ENCODE measurements at places on chromosomes 16 and 17.

DNA sequence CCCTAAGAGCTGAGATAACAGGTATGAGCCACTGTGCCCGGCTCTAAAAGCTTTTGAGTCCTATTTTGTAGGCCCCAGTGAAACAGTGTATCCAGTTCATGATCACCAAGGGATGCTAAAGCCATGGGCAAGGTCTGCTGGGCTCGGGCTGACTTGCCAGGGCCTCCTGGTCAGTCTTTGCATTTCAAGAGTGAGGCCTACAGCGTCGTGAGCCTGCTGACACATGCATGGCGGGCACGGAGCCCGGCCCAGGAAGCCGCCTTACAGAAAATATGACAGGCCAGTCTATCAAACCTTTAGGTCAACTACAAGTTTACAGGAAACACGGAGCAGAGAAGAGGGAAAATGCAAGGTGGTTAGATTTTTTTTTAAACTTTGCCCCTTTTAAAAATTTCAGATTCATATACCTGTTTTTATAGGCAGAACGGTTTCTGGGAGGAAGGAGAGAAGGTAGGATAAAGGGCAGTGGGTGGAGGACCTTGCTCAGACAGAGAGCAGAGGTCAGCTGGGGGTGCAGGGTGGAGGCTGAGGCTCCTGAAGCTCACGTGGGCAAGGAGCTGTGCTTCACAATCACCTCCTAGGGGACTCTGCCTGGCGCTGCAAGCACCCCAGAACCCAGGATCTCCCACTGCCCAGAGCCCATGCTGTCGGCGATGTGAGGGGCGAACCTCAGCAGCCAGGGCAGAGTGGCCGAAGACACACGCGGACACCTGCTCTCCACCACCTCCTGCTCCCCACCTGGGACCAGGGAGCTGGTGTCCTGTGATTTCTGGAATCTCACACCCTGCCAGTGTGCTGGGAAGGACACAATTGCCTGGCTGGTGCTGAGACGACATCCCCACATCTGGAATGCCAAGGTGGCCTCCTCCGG lies 21.3 kb downstream of the C16orf95 start:
- no peak for DNase-seq

DNA sequence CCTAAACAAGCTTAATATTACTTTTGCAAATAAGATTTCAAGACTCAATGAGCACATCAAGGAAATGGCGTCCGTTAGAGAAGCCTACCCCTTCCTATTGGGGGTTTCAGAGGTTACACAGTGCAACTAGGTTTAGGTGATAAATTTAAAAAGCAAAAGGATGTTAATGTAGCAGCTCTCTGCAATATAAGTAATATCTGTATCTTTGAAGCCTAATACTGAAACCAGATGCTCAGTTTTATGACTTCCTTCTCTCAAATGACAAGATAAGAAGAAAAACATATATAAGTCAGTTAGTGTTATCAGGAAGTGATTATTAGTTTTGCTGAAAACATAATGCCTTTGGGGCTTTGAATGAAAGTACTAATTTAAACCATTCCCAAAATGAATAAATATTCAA lies 54.3 kb upstream of the MED13 start:
- DNase-seq: no peak

- DNase-seq: no peak
Observed at GRCh38 chr17:11269210-11269609, 28.2 kb downstream of the SHISA6 start.

- DNase-seq: peak; percentile 44
Observed at GRCh38 chr16:23504076-23504452, 6.2 kb downstream of the GGA2 start.

DNA sequence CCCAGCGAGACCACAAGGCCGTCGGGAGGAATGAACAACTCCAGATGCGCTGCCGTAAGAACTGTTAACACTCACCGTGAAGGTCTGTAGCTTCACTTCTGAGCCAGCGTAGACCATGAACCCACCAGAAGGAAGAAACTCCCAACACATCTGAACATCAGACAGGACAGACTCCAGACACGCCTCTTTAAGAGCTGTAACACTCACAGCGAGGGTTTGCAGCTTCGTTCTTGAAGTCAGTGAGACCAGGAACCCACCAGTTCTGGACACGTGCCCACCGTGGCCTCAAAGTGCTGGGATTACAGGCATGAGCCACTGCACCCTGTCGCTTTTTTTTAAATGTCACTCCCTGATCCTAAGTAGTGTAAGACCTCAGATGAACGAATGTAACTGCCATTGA lies 17.3 kb downstream of the KPNA2 start:
- DNase-seq: no peak

DNA sequence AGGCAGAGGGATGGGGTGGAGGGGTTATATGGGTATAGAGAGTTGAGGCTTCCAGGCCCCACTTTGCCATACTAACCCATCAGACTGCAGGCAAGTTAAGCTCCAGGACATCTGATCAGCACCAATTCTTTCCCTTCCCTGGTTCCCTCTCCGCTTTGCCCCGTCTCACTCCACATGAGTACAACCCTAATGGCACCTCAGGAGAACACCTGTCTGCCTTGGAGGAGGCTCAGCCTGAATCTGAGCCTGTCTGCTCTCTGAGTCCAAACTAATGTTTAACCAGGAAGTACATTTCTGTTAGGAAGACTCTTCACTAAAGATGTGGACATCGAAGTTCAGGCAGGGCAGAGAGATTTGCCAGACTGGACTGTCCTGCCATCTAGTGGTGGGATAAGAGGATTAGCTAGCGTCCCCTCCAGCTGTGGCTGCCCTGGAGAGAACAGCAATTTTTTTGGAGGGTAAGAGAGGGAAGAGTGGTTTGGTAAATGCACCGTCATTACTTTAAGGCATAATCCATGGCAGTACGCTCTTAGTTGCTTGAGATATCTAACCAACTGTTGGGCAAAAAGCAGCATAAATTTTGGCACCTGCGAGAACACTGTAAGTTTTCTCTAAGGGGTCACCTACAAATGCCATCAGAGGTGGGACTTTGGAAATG lies 29.2 kb upstream of the LRRC75A start:
- DNase-seq: peak; percentile 84

GRCh38 chr17:12667299-12667958 lies 1.7 kb downstream of the MYOCD start:
- peak; percentile 74 for DNase-seq

- DNase-seq: no peak
Observed at GRCh38 chr17:29642171-29642611, 19.5 kb upstream of the CORO6 start.

DNA sequence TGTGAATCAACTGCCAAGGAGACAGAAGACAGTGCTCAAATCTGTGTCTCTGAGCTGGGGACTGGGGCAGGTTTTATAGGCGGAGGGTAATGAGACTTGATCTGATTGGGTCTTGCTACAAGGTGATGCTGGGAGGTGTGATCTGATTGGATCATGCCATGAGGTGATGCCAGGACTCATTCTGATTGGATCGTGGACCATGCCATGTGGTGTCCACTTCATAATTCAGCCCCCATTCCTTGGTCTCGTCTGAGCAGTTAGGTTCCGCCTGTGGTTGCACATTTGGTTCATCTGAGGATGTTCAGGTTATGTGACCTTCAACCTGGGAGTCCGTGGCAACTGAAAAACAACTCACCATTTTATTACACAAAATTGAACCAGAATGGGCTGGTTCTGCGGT lies 41.0 kb downstream of the OTOA start:
- no peak for DNase-seq

DNA sequence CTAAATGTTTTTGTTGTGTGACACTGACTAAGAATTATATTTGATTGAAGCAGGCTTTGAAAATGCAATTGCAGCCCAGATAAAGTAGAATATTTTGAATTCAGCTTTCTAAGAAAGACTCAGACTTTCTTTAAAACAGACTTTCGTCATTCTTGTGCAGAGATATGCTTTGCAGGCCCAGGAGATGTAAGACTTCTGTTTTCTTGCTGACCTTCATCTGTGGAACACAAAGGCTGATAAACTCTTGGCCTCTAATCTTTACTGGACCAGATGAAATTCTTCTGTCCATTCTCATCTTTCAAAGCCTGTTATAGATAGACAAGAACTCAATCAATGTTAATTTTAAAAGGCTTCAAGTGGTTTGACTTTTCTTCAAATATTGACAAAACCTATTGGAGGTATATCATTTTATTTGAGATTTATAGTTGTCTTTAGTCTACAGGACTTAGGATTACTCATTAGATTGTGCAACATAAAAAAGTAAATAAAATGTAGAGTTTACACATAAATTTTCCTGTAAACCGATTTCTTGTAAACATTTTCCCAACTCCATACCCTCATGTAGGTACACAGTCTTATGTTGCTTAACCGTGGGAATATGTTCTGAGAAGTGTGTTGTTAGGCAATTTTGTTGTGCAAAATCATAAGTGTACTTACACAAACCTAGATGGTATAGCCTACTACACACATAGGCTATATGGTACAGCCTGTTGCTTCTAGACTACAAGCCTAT lies 94.2 kb downstream of the MAP2K4 start:
- DNase-seq: no peak

GRCh38 chr17:52147872-52148271 lies 10.6 kb downstream of the CA10 start:
- no peak for DNase-seq

GRCh38 chr16:79653373-79653891 lies 52.9 kb upstream of the MAF start:
- DNase-seq: no peak

DNA sequence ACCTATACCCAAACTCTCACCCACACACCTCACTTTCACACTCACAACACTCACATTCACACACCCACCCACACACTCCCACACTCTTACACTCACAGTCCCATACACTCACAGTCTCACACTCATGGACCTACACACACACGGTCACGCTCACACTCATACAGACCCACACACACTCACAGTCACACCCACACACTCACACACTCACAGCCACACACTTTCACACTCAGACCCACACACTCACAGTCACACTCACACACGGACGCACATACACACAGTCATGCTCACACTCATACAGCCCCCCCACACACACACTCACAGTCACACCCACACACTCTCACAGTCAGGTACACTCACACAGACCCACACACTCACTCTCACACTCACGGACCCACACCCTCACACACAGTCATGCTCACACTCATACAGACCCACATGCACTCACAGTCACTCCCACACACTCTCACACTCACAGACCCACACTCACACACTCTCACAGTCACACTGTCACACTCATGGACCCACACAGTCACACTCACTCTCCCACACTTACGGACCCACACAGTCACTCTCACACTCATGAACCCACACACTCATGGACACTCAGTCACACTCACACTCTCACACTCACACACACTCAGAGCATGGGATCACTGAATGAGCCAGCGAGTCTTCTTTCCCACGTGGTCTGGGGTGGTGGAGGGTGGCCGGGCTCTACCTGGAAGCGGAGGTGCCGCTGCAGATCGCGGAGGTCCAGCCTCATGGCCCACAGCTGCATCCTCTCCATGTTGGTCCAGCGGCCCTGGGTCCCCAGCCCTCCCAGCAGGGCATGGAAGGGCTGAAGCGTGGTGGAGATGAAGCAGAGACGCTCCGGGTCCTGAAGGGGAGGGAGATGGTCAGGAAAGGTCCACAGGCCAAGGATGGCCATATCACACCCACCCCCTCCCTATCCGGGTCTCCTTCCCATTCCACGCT lies 5.1 kb downstream of the IL27 start:
- no peak for DNase-seq

DNA sequence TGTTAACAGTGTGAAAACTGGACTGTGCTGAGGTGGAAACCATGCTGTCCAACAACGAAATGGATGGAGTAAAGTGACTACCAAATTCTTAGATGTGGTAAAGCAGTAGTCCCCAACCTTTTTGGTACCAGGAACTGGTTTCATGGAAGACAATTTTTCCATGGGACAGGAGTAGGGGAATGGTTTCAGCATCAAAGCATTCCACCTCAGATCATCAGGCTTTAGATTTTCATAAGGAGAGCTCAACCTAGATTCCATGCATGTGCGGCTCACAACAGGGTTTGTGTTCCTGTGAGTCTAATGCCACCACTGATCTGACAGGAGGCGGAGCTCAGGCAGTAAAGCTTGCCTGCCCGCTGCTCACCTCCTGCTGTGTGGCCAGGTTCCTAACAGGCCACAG lies 11.5 kb downstream of the SLX4 start:
- DNase-seq: no peak

DNA sequence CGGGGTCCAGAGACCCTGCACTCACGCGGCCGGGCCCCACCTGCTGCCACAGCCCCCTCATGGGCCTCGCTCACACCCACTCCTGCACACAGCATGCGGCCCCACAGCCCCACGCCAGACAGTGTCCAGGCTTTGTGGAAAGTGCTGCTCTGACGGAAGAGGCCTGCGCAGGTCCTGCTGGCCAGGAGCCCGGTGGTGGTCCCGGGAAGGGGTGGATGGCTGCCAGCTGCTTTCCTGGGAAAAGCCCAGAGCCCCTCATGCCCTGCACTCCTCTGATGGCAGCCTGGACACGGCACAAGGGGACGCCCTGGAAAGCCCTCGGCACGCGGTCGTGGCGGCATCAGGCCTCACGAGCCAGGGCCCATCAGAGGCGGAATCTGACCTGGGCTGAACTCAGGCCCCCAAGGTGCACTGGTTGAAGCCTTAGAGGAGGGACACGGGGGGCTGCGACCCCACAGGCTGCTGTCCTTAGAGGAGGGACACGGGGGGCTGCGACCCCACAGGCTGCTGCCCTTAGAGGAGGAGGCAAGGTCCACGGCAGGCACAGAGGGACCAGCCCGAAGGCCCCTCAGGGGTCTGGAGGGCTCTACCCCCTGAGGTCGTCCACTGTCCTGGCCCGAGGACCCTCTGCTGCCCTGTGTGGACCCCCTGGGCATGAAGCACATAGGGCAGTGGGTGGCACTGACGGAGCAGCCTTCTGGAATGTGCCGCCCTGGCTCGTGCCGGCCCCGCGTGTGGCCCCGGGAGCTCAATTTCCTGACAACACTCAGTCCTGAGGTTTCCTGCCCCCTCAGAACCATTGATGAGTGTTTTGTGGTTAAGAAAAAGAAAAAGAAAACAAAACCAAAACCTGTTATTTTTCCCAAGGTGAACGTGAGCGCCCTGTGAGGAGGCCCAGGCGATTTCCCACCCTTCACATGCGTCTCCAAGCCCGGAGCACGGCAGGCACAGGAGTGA lies 22.1 kb downstream of the SOX8 start:
- DNase-seq: no peak

DNA sequence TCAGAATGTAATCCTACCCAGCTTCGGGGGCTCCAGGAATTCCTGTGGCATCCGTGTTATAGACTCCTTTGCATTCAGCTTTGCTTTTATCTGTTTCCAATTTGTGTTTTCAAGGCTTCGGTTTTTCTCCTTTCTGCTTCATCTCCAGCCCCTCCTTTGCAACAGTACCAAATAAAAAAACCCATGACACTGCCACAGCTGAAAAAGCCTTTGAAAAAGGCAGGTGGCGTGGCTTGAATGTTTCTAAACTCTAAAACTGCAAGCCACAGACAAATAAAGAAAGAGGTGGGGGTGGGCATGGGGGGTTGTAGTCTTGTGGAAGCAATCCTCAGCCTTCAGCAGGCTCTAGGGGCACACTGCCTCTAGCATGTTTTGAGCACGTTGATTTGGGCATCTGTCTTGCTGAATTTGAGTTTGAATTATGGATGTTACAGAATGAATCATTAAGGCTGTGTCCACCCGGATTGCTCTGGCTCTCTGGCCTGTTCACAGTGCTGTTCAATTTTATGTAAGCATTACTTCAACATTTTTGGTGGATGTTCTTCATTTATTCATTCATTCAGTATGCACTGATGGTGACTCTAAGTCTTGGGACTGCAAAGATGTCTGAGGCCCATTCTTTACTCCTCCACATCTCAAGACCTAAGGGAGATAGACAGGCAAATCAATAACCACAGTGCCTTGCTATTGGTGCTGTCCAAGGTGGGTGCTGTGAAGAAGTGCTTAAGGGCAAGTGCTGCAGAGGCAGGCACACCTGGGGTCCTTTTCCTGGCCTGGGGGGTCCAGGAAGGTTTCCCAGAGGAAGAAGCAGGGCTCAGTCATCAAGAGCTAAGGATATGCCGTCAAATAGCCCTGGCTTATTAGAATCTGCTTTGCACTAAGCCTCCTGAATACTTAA lies 77.4 kb downstream of the CDH13 start:
- DNase-seq: no peak
